ENCODE measurements at places on chromosomes 5 and 9.

DNA sequence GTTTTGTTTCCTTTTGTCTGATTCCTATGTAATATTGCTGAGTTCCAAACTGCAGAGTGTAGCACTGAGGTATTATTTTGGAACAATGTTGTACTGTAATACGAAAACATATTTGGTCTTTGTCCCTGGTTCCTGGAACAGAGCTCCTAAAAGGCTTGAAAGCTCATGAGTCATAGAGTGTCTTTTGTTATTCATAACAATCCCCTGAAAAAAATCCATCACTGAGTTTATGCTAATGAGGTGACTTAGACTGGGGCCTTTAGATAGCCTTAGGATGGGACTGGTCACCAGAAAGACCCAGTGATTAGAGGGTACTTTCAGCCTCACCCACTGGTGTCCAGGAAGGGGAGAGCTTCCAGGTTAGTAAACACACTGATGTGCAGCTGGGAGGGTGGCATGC is 132.7 kb upstream of the POU5F2 start:
- peak; percentile 49 for DNase-seq

DNA sequence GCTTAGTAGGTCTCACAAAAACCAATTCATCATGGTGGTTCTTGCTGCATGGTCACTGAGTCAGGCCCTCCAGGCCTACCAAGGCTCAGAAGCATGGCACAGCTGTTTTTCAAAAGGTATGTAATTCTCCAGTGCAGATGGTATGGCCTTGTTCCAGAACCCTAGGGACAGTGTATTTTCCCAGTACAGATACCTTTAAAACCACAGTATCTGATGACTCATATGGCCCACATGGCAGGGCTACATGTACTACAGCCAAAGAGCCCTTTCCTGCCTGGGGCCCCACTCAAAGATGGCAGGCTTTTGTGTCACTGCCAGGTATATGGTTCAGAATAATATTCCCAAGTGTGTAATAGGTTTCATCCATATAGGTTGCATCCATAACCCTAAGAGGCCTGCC is 16.5 kb downstream of the CSF2 start:
- peak; percentile 88 for DNase-seq

- DNase-seq, result no peak
Observed at GRCh38 chr5:154861946-154862345, 3.5 kb downstream of the CNOT8 start.

GRCh38 chr5:18048449-18048848 is 414.2 kb downstream of the TAF11L14 start:
- no peak for DNase-seq

DNA sequence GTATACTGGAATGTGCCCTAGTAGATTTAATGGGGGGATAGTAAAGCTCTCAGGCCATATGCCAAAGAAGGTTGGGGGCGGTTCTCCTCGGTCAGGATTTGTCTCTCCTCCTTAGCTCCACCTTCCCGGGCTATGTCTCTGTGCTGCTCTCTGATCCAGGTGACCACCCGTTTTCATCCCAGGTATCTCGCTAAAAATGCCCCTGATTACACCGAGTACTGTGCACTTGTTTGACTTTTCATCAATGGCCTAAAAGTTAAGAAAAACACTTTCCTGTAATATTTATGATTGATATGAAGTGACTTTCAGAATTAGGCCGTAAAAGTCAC is 724 bp downstream of the NDUFS6 start:
- no peak for DNase-seq

GRCh38 chr5:128490761-128491160 is 47.3 kb downstream of the FBN2 start:
- peak; percentile 24 for DNase-seq

- DNase-seq, result no peak
Observed at GRCh38 chr5:179909224-179909623, 1.5 kb upstream of the TBC1D9B start.

- no peak for DNase-seq
Observed at GRCh38 chr5:132546108-132546507, 2.8 kb upstream of the IL5 start.

DNA sequence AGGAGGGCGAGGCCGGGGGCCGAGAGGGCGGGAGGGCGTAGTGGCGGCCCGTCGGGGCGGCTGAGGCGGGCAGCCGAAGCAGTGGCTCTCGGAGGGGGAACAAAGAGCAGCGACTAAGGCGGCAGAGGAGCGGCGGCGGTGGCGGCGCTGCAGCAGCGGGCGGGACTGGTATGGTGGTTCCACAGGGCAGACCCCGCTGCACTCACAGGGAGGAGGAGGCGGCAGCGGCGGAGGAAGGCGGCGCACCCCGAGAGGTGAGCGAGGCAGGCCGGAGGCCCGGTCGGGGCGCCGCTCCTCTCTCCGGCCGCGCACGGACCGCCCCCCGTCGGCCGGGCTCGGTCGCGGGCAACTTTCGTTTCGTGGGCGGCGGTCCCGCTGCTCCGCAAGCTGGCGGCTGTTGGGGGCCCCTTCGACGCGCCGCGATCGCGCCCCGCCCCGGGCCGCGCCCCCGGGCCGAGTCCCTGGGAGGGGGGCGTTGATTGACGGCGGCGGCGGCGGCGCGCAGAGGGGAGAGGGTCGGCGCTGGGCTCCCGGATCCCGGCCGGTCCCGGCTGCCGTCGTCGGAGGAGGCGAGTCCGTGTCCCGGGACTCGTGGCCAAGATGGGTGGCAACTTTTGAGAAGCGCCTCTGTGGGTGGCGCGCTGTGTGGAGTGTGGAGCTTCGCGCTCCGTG is 467 bp downstream of the CNOT6 start:
- no peak for DNase-seq

GRCh38 chr9:132175431-132175830 is 13.6 kb downstream of the NTNG2 start:
- DNase-seq, result no peak

DNA sequence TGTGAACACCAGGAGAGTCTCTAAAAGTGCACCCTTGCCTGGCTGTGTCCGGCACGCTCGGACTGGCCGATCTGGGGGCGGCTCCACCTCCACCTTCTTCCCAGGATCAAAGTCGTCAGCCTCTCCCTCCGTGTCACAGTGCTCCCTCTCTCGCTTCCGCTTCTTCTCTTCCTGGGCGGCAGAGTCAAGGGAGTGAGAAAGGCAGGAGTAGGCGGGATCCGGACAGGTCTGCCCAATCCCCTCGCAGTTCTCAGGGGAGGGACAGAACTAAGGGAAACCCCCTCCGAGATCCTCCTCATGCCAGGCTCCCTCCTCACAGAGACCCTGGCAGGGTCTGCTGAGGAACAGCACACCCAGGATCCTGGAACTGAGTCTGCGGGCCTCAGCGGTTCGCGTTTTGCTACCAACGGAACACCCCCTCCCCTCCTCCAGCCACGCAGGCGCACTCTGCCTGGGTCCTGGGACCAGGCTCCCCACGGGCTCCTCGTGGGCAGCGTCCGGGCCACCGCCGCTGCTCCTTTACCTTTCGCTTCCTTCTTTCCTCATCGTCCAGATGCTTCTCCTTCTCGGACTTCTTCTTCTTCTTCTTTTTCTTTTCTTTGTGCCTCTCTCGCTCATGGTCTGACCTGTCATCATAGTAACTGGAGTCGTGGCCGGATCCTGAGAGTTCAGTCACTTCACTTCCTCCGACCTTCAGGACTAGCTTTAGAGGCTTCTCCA is 1.3 kb downstream of the BRD9 start:
- peak; percentile 56 for DNase-seq

- no peak for DNase-seq
Observed at GRCh38 chr5:39680213-39680612, 255.4 kb upstream of the DAB2 start.

GRCh38 chr9:73347123-73347522 is 195.5 kb downstream of the ANXA1 start:
- no peak for DNase-seq

DNA sequence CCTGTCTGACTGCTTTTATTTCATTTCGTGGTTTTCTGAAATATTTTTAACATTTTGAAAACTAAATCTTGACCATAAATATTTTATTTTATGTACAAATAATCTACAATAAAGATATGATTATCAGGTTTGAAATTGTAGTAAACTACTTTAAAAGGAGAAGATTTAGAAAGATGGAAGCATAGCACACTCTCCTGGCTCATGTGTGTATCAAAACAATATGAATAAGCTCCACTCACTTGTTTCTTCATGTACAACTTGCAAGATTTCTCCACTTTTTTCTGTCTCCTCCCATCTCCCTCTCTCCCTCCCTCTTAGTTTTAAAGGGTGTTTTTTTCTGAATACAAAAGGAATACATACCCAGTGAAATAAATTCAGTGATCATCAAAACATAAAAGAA is 15.4 kb upstream of the VPS13A start:
- no peak for DNase-seq

DNA sequence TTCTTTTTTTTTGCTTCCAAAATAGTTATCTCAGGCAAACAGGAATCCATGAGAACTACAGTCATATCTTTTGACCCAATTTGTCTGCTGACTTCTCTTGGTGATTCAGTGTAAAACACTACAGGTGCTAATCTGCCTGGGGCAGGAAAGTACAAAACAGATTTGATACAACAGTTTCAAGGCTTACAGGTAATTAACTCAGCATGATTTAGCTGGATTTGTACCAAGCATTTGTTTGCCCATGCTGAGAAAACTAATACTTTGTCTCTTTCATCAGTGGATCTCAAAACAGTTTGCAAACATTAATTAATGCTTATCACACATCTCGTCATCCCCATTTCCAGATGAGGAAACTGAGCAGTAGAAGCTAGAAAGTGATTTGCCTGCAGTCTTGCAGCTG is 312.5 kb upstream of the SEMA6A start:
- DNase-seq, result no peak

DNA sequence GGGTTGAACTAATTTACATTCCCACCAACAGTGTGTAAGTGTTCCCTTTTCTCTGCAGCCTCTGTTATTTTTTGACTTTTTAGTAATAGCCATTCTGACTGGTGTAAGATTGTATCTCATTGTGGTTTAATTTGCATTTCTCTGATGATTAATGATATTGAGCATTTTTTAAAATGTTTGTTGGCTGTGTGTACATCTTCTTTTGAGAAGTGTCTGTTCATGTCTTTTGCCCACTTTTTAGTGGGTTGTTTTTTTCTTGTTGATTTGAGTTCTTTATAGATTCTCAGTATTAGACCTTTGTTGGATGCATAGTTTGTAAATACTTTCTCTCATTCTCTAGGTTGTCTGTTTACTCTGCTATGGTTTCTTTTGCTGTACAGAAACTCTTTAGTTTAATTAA is 101.6 kb downstream of the NIPBL start:
- DNase-seq, result no peak

GRCh38 chr5:133389066-133389590 is 223.2 kb downstream of the FSTL4 start:
- DNase-seq, result no peak

DNA sequence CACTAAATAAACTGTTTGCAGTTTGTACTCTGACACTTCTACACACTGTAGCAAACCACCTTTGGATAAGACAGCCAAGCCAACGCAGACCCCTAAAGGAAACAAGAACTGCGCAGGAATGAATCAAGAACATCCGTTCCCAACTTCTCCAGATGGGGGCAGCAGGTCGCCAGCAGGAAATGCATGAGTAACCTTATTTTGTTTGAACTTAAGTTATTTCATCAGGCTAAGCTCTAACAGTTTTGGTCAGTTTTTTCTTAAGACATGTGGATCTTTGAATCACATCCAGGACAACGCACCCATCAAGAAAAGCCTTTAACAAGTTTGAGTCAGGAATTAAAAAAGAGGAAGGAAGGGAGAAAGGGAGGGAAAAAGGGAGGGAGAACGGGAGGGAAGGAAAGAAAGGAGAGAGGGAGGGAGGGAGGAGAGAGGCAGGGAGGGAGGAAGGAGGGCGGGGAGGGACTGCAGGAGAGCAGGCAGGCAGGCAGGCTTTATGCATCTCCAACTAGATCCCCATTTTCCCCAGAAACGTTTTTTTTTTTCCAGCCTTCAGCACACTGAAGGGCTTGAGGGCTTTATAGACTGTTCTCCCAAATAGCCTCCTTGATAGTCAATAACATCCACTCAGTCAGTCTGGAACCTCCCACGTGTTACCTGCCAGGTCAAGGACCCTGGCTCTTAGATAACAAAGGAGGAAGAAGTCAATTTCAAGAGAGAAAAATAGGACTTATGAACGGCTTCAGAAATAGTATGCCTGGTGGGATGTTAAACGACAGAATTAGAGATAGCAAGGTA is 22.2 kb downstream of the BHMT start:
- peak; percentile 91 for DNase-seq

DNA sequence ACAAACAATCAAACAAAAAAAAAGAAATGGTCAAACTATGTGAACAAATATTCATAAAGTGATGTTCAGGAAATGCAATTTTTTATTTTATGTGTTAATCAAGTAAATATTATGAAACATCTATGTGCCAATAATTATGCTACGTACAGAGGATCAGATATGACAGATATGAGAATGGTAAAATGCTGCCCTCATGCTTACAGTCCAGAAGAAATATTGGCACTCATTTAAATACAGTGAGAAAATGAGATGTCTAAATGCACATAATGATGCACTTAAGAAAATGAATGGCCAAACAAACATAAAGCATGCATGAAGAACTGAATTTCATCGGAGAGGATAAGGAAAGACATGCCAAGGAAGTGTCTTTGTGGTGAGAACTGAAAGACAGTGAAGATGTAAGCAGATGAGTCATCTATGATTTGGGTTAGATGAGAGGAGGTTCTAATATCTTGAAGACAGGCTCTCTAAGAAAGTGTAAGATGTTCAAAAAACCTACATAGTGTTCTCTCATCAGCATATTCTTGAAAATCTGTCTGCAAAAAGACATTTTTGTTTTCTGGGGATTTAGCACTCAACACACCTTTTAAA is 1231.1 kb upstream of the ACO1 start:
- DNase-seq, result peak; percentile 28

- DNase-seq, result no peak
Observed at GRCh38 chr9:136207616-136208015, 2.7 kb upstream of the LHX3 start.

DNA sequence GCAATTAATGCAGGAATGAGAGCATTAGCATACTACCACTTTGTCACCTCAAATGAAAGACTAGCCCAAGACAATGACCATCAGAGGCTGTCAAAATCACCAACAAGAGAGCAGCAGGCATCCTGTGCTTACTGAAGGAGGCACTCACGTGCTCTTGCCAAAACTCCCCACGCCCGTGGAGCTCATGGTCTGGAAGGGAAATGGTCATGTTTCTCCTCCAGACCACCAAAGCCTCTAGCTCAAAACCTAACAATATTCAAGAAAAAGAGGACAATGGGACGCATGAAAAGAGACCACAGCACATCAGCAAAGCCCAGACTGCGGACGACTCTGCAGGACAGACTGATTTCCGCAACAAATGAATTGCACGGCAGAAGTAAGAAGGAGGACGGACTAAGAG is 12.8 kb downstream of the AKNA start:
- DNase-seq, result no peak

GRCh38 chr9:130319944-130320712 is 54.6 kb downstream of the HMCN2 start:
- no peak for DNase-seq
